ENCODE measurements at places on chromosomes 16 and 17.

GRCh38 chr16:52597772-52598483 lies 51.0 kb upstream of the TOX3 start:
- DNase-seq, result no peak

GRCh38 chr16:48231727-48232492 lies 12.2 kb upstream of the LONP2 start:
- DNase-seq, result peak; percentile 24

- DNase-seq, result no peak
These were observed 38.0 kb downstream of the PPL start for GRCh38 chr16:4898811-4899473.

DNA sequence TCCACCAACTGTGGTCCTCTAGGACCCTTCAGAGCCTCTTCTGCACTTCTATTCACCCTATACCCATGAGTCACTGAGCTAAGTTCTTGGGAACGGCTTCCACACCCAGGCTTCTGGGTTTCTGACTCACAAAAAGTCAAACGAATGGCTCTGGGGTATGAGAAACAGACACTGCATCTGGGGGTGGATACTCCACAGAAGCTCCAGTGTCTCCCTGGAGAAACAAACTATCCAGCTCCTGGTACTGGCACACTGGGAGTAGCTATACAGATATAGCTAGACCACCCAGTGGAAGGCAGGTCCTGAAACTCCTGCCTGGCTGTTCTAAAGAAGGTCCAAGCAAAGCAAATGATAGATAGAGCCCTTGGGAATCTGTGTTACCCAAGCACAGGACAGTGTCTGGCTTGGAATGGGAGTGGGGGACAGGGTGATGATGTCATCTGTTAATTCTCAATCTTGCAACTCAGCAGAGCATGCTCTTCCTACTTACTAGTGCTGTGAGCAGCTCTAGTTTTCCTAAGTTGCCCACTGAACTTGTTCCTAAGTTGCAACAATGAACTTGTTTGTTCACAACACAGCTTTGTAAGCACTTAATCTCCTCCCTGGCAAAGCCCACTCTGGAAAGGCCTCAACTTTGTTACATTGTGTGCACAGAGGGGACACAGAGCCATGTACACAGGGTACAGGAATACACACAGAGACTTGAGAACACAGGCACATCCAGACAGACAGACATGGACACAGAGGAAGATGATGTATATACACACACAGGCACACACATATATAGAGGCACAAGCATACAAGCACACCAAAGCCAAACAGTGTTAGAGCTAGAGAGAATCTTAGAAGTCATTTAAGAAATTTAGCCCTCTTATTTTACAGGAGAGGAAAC lies 6.7 kb downstream of the MMP28 start:
- no peak for DNase-seq

- no peak for DNase-seq
These were observed 53.4 kb upstream of the GCSH start for GRCh38 chr16:81149614-81150013.

- DNase-seq, result no peak
These were observed 11.6 kb downstream of the ZSCAN10 start for GRCh38 chr16:3087243-3088235.

GRCh38 chr17:57875290-57876022 lies 25.6 kb upstream of the MRPS23 start:
- no peak for DNase-seq

GRCh38 chr16:19098173-19098572 lies 15.6 kb upstream of the ITPRIPL2 start:
- DNase-seq, result no peak

- no peak for DNase-seq
These were observed 64.3 kb downstream of the ZDHHC7 start for GRCh38 chr16:84947022-84947421.

GRCh38 chr17:64492481-64493109 lies 4.3 kb downstream of the POLG2 start:
- DNase-seq, result no peak

- DNase-seq, result no peak
These were observed 5.6 kb upstream of the MTSS2 start for GRCh38 chr16:70691223-70692129.

DNA sequence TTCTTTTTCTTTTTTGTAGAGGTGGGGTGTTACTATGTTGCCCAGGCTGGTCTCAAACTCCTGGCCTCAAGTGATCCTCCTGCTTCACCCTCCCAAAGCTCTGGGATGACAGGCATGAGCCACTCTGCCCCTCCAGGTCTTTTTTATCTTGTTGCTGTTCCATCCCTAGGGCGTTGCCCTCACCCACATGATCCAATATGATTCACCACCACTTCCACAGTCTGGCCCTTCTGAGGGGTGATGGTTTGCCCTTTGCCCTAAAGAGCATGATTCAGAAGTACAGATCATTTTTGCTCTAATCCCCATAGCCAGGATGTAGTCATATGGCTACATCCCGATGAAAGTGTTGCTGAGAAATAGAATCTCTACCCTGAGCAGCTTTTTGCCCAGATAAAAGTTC lies 18.8 kb downstream of the STX4 start:
- no peak for DNase-seq

GRCh38 chr17:56172517-56172982 lies 19.3 kb downstream of the ANKFN1 start:
- no peak for DNase-seq

DNA sequence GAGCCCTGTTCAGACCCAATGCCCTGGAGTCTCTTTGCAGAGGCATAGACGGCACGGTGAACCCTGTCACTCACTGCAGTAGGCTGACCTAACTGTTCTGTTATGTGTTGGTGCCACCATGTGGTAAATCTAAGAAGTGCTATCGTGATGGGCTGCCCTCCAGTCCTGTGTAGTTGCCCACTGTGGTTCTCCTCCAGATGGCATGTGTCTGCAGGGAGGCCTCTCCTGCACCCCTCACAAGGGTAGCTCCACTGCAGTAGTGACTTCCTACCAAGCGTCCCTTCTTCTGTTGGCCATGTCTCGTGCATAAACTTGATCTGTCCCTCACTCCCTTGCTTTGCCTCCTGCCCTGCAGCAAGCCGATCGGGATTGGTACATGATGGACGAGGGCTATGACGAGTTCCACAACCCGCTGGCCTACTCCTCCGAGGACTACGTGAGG lies 5.8 kb downstream of the DHX38 start:
- no peak for DNase-seq

- DNase-seq, result no peak
These were observed 40.6 kb downstream of the SNX11 start for GRCh38 chr17:48148029-48148770.

DNA sequence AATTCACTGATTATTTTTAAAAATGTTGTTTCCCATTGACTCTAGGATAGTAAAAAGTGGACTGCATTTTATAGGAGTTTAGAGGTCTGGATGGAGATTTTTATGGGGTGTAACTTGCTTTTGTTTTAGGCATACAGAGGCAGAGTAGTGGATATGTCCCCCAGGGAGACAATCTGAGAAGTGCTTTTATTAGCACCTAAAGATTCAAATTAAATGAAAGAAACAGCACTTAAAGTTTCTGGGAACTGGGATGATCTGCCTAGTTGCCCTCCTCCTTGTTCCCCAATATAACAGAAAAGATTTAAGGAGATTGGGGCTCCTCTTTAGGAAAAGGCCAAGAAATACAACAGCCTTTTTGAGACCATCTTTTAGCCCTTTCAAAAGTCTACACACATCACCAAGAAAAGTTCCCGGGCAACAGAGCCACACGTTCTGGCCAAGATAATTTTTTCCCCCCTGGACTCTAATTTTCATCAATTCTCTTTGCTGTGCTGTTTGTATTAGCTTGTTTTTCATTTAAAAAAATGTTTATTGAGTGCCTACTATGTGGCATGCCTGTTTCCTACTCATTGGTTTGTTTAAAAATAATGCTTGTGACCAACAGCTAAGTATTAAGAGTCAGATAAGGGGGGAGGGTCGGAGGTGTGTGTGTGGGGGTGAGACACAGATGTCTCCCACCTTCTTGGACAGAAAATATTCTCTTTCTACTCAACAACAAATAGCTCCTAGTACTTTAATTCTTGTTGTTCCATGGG lies 2.5 kb upstream of the IGF2BP1 start:
- DNase-seq, result no peak

DNA sequence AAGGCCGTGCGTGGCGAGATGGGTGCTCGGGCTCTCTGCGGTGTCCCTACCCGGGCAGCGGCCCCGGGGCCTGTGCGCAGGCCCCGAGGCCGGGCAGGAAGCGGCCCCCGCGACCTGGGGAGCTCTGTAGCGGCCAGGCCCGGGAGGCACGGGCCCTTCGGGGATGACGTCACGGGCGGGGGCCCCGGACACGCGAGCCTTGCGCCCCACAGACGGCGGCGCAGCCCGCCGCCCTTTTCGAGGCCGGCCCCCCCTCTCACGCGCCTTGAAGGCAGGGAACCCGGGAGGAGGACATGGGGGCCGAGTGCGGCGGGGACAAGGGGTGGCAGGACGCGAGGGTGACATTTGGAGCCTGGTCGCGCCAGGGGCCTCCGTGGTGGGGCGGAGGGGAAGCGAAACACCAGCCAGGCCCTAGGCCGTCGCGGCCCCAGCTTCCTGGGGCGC lies 1.1 kb downstream of the RAI1 start:
- DNase-seq, result peak; percentile 39

DNA sequence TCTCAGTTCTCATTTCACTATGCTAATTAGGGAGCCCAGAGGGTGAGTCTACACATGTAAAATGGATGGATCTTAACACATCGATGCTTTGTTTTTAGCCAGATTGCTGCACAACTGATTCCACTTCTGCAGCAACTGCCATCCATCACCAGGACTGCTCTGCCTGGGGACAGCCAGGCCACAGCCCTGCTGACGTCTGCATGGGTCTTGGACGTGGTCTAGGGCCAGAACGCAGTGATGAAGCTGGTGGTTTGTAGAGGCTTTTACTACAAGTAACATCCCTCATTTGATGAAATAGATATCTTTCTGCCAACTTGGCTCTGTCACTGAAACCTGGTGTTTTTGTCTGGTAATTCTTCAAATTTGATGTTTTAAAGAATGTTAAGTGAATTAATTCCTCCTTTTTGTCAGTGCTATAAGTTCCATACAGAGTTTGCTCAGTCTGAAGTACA lies 50.6 kb downstream of the MARCHF10 start:
- DNase-seq, result no peak

DNA sequence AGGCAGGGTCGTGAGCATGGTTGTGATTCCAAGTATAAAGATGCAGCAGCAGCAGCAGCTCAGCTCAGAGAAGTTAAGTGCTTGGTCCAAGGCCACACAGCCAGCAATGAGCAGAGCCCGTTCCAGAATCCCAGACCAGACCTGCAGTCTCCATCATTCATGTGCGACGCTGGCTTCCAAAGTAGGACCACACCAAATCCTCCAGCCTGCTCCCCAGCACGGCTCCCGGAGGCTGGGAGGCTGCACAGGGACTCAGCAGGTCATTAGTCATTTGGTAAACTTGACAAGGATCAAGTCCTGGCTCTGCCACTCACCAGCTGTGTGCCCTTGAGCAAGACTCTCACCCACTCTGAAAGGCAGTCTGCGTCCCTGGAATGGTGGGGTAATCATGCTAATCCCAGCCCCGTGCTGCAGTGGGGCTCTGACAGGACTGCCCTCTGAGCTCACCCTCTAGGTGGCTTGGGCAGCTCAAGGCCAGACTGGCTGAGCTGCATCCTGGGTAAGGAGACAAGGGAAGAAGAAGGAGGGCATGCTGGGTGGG lies 95.1 kb upstream of the TMEM132E start:
- no peak for DNase-seq

Measured in stimulated activated CD4-positive, alpha-beta T cell treated with anti-CD3 and anti-CD28 coated beads, Interleukin-15, amount 100 ng/mL, for 48 hours (primary cell).